ENCODE measurements at places on chromosomes 16 and 17.

- DNase-seq, result no peak
Measured at GRCh38 chr17:48749621-48750553, 21.3 kb upstream of the HOXB13 start.

- no peak for DNase-seq
Measured at GRCh38 chr17:57521606-57522005, 223.5 kb downstream of the CCDC182 start.

DNA sequence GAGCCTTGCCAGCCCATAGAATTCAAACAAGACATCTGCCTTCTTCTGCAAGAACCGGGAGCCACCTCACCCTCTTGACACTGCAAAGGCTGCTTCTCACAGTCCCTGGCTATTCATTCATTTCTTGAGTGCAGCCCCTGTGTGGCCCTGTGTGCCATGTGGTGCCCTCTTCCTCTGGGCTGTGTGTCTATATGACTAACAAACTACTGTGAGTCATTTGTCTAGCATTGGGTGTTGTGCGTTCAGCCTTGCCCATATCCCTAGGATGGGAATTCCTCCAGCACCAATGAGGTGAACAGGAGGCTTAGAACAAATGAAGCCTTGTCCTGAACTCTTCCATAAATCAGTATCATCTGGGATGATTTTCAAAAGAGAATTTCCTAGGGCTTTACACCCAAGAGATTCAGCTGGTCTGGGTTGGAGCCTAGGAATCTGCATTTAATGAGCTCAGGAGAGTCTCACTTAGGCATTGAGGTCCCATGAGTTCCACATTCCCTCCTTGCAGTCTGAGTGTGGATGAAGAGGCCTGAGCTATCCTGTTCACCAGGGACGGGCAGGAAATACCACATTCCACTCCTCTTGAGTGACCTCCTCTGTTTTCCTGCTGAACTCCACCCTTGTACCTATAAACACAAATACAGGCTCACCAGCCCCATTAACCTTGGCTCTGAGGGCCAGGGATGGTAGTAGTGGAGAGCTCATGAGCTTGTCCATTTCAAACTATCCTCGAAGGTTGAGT is 308.7 kb upstream of the N4BP1 start:
- no peak for DNase-seq

GRCh38 chr16:9469512-9469911 is 378.1 kb downstream of the HAPSTR1 start:
- no peak for DNase-seq
